ENCODE measurements at places on chromosomes 16 and 17.

DNA sequence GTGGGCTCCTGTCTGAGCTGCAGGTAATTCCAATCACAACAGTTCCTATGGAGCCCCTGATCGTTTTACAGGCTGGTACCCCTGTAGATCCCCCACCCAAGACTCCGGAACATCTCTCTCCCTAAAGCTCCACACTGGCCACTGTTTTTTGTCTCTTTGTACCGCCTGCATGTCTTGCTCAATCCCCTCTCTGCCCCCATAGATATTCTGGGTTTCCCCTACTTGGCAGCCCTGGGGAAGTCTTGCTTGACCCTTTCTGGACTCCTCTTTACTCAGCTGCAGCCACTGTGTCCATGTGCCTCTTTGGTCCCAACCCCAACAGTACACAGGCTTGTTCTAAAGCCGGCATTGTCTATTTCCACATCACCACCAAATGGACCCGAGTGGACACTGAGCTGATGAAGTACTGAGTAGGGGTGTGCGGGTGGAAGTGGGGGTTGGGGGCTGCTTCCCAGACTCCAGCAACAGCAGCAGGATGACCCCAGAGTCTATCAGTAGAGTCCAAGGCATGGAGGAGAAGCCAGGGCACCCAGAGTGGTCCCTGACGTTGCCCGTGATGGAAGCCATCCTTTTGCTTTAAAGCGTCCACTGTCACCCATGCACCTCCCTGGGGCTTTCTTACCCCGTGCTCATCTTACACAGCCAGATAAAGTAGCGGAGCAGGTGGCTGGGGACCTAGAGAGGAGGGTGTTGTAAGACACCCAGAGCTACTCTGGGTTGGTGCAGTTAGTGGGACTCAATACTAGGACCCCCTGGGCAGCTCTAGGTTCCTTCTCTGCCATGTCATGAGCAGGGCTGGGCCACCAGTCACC, 6.4 kb downstream of the CD300LB start:
- no peak for DNase-seq

DNA sequence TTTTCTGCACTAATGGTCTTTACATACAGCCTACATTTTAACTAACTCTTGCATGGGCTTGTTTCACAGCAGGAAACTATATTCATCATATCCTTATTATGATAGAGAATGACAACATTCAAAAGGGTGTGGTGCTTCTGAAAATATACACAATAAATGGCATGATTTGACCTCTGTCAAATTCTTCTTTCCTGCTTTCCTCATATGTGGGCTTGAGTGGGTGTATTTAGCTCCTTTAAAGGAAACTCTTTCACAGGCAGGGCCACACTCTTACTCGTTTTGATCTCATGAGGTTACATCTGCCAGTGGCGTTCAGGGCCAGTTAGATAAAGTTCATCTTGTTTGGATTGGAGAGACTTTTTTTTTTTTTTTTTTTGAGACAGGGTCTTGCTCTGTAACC, 6.1 kb downstream of the SLC35G3 start:
- DNase-seq, result no peak

DNA sequence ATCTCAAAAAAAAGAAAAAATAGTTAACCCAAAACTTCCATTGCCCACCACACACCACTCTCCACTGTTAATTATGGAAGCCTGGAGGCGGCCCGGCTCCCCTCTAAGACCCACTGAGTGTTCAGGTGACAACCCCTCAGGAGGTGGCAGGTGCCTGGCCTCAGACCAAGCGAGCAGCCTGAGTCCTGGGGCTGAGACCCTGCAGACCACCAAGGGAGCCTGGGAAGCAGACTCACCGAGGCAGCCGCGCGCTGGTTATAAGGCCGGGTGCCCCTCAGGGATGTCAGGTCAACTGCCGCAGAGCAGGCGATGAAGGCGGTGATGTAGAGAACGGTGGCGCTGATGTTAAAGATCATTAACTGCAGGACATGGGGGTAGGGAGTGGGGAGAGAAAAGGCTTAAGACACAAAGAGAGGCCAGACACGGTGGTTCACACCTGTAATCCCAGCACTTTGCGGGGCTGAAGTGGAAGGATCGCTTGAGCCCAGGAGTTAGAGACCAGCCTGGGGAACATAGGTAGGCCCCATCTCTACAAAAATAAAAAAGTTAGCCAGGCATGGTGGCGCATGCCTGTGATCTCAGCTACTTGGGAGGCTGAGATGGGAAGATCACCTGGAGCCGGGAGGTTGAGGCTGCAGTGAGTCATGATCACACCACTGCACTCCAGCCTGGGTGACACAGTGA, 13.3 kb downstream of the ARL2BP start:
- no peak for DNase-seq

GRCh38 chr17:59762049-59762823, 54.8 kb downstream of the VMP1 start:
- no peak for DNase-seq

DNA sequence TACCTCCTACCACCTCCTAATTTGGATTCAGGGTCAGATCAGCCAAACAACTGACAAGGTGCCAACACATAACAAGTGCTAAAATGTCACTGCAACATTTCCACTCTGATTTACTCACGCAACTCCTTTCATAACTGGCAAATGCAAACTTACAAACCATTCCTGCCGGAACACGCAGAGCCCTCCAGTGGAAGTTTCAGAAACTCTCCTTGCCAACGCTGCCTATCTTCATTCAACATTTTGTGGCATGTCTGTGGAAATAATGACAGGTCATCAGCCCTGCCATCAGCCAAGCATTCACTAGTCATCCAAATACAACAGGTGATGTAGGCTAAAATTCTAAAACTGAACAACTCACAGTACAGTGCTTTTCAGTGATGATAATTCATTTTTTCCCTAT, 37.7 kb upstream of the OR3A1 start:
- DNase-seq, result no peak

DNA sequence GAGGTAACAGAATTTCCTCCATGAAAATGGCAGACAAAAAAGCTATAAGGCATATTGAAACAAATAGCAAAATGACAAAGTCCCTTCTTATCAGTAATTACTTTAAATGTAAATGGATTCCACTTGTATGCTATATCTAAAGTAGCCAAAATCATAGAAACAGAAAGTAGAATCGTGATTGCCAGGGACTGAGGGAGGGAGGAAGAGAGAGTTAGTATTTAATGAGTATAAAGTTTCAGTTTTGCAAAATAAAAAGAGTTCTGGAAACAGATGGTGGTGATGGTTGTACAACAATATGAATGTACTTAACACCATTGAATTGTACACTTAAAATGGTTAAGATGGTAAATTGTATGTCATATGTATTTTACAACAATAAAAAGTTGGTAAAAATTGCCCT, 407.4 kb downstream of the CA10 start:
- DNase-seq, result no peak

DNA sequence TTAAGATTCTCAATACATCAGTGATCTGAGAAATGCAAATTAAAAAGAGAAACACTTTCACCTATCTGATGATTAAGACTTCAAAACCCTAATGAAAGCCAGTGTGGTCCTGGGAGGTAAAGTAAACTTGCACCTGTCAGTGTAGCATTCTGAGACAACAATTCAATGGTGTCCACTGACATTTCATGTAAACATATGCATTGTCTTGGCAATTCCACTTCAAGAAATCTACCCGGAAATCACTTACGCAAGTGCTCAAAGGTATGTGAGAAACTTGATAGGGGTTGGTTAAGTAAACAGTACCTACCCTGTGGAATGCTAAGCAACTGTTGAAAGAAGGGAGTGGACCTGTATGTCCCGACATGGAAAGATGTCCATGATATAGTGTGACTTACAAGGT, 2.1 kb downstream of the ST6GALNAC1 start:
- DNase-seq, result no peak

- no peak for DNase-seq
These were observed 23.4 kb downstream of the CYLD start for GRCh38 chr16:50765260-50765659.

DNA sequence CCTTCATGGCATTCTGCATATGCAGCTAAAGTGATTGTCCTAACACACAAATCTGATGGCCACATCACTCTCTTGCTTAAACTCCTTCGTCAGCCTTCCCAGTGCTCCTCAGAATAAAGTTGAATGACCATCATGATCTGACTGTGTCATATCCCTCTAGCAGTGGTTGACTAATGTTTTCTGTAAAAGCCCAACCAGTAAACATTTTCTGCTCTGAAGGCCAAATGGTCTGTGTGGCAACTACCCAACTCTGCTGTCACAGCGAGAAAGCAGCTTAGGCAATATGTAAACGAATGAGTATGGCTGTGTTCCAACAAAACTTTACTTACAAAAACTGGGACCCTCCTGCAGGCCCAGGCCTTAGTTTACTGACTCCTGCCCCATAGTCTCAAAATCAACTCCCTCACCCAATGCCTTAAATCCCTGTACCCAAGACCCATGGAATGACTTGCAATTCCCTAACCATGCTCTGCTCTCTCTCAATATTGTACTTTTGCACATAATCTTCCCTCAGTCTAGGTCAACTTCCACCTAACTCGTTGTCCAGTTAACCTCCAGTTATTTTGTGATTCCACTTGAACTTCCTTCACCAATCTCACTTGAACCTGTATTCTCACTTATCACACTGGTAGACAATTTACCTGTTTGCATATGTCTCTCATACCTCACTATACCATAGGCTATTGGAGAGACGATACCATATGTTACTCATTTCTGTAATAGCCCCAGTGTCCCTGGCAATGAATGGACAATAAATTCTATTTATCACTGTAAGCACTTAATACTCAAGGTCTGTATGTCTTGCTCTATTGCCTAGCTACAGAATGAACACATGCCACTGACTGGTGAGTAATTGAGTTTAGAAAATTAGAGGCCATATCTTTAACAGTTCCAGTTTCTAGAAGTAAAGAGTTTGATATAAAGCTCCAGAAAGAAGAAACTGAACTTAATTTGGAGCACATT, 29.1 kb downstream of the TMEM100 start:
- DNase-seq, result peak; percentile 34

DNA sequence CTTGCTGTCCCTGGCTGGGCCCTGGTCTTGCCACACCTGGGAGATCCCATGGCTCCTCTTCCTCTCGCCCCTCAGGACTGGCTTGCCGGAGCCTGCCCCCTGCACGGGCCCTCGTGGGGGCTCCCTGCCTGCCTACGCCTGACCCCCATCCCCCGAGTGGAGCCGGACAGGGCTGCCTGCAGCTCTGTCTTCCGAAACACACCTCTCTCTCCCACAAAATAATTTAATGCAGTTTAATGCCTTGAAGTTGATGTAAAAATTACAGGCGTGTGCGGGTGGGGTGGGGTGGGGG, 22.4 kb upstream of the SLC38A10 start:
- no peak for DNase-seq

DNA sequence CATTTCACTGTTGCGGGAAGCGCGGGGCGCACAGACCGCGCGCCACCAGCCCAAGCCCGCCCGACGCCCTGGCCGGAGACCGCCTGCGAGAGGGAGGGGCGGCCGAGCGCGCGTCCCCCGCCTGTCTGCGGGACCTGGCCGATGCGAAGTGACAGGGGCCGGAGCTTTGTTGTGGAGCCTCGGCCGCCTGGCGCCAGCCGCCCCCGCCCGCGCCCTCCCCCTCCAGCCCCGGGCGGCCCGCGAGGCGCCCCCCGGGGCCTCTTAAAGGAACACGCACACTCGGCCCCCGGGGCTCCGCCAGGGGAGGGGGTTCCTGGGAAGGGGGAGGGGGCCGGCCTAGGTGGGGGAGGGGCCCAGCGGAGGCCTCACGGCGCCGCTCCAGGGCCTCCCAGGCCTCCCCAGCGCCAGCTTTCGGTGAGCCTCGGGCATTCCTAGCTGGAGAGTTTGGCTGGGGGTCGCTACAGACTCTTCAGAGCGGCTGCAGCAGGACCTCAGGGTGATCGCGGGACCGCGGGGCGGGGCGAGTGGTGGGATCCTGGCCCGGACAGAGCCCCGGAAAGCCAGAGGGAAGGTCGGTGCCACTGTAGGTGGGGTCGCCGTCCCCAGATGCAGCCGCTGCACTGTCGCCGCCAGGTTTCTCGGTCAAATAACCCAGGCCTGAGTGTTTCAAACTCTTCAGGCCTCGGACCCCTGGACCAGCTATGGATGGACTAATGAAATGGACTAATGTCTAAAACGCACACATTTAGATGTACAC, 2.4 kb upstream of the TBX2 start:
- DNase-seq, result no peak

DNA sequence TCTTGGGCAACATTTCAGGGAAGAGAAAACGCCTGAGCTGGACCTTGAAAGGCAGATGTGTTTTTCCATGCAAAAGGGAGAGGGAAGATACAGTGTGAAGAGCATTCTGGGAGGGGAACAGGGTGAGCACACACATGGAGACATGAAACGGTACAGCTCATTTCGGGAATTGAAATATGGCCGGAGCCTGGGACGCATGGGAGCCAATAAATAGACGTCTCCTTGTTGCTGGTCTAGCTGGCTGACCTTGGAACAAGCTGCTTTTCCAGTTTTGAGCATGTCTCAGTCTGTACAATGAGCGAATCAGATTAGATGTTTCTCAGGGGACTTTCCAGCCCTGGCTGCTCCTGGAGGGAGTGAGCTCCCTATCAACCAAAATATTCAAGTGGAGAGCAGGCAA, 63.6 kb downstream of the ASIC2 start:
- DNase-seq, result no peak
